Breast epithelium (tissue), 4 donors: ENCODE measurements at places on chromosomes 1 and 21. TPM values are rescaled to one million over a fixed set of nuclear protein-coding genes. Genes with fewer than 3 reads are reported as not detected.

Gene PRAMEF25
- not detected for total RNA-seq

GRCh38 chr1:174209347-174210187 is 50.2 kb downstream of the RABGAP1L start:
- no peaks in the 10 kb centered on the region for H3K36me3 ChIP-seq
- H3K27me3 ChIP-seq = no peaks in the 10 kb centered on the region
- no peaks in the 10 kb centered on the region for H3K4me1 ChIP-seq
- no peak for DNase-seq

GRCh38 chr1:59499273-59499942 is 202.5 kb downstream of the FGGY start:
- H3K27me3 ChIP-seq = no peaks in the 10 kb centered on the region
- H3K27ac ChIP-seq = no peak overlapping the region
- H3K4me1 ChIP-seq = peaks cover 11% of the 10 kb centered on the region
- no peak overlapping the region for H3K4me3 ChIP-seq
- no peaks in the 10 kb centered on the region for H3K36me3 ChIP-seq

GRCh38 chr1:87219626-87220025 is 109.1 kb upstream of the LMO4 start:
- no peak for DNase-seq
- no peaks in the 10 kb centered on the region for H3K36me3 ChIP-seq
- no peak overlapping the region for H3K27ac ChIP-seq
- no peaks in the 10 kb centered on the region for H3K27me3 ChIP-seq

DNA sequence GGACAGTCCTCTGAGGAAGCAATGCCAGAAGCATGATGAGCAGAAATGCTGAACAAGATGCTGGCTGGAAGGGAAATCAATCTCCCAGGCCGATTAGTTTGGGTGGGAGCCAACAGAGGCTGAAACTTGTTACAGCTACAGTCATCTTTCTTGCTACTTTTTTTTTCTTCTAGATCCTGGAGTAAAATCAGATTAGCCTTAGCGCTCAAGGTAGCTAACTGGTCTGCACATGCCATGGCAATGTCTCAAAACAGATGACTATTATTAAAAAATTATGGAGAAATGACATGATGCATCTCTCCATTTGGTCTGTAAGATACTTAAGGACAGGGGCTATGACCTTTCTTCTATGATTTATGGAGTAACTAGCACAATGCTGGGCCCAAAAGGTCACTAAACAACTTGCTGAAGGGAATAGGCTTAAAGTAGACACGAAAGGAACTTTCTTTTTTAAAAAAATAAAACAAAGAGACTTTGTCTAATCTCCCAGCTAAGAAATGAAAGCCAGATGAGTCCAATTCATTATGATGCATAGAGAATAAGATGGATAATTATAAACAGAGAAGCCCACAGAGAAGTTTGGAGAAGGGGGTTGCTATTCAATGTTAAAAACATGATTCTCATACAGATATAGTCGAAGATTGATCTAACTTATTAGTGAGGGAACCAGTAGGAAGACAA is 42.5 kb downstream of the UTP25 start:
- no peaks in the 10 kb centered on the region for H3K4me1 ChIP-seq
- H3K27me3 ChIP-seq = no peaks in the 10 kb centered on the region
- H3K27ac ChIP-seq = peak overlapping the region; percentile 8
- no peak for DNase-seq

Gene RGS8
- not detected for total RNA-seq

DNA sequence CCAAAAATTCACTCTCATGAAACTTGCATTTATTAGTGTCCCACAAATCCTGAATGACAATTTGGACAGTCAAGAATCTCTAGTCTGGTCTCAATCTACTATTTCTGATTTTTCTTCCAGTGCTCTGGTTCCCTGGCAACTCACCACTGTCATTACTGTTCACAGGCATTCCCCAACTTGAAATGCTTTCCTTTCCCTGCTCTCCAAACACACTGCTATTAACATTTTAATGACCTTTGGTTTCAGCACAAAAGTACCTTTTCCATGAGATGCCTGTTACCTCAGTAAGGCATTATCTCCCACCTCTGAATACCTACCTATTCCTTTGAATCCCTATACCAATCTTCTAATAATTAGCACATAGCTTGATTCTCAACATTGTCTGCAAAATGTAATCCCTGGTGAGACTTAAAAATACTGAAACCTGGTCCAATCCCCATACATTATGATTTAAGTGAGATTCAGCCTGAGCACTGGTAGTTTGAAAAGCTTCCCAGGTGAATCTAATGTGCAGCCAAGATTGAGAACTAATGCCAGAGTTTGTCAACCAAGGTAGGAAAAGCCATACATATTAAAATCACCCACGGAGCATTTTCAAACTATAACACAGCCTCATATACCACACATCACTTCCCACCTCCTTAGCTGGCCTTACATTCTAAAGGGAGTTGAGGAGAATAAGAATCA is 11.7 kb upstream of the ANGPTL3 start:
- H3K4me3 ChIP-seq = no peak overlapping the region
- DNase-seq = no peak
- H3K27me3 ChIP-seq = no peaks in the 10 kb centered on the region
- H3K36me3 ChIP-seq = no peaks in the 10 kb centered on the region
- H3K27ac ChIP-seq = no peak overlapping the region
- H3K4me1 ChIP-seq = no peaks in the 10 kb centered on the region

- H3K36me3 ChIP-seq = no peaks in the 10 kb centered on the region
- no peaks in the 10 kb centered on the region for H3K4me1 ChIP-seq
- H3K27me3 ChIP-seq = no peaks in the 10 kb centered on the region
- H3K27ac ChIP-seq = no peak overlapping the region
- no peak overlapping the region for H3K4me3 ChIP-seq
Observed at GRCh38 chr1:177964336-177964735, 5.5 kb downstream of the SEC16B start.

GRCh38 chr1:162285149-162285561 is 91.5 kb downstream of the SPATA46 start:
- H3K36me3 ChIP-seq = no peaks in the 10 kb centered on the region
- H3K27ac ChIP-seq = peak overlapping the region; percentile 59

Gene TCP10L
- 0.66 TPM for total RNA-seq

GRCh38 chr1:172326136-172326535 is 94.3 kb upstream of the C1orf105 start:
- no peak overlapping the region for H3K4me3 ChIP-seq
- no peaks in the 10 kb centered on the region for H3K36me3 ChIP-seq
- H3K4me1 ChIP-seq = peaks cover 2% of the 10 kb centered on the region
- no peak for DNase-seq
- no peak overlapping the region for H3K27ac ChIP-seq

DNA sequence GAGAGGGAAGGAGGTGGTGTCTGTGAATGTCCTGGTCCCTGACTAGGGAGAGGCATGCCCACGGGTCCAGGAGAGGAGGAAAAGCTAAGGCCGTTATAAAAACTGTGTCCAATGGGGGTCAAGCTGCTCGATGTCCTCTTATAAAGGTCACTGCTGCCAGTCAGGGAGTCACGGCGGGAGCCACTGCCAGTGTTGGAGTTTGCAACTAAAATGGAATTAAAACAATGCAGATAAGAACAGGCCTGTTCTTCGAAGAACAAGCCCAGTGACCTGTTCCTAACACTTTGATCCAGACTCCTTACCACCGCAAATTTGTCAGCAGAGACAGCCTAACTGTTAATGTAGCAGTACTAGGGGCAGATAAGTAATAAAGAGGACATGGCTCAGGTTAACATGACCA is 56.1 kb upstream of the SDC3 start:
- H3K4me1 ChIP-seq = no peaks in the 10 kb centered on the region
- DNase-seq = no peak
- H3K4me3 ChIP-seq = no peak overlapping the region
- H3K27ac ChIP-seq = no peak overlapping the region
- H3K27me3 ChIP-seq = no peaks in the 10 kb centered on the region

- H3K27ac ChIP-seq = no peak overlapping the region
- no peaks in the 10 kb centered on the region for H3K27me3 ChIP-seq
- no peaks in the 10 kb centered on the region for H3K4me1 ChIP-seq
- H3K36me3 ChIP-seq = no peaks in the 10 kb centered on the region
- DNase-seq = no peak
Observed at GRCh38 chr1:168714012-168714411, 15.0 kb downstream of the DPT start.

DNA sequence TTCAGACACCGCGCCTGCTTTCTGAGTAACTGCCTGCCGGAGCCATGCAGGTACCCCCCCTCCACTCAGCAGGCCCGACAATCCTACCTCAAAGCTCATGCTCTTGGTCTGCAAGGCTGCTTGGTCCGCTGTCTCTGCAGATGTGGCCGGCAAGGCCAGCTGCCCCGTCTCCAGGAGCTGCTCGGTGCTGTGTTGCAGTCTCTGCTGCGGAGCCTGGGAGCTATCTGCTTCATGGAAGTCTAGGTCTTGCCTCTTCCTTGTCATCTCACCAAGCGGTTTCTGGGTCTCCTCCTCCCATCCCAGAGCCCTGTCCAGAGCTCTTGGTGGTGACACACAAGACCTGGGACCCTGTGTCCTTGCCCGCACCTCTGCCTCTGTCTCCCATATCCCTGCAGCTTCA is 24.0 kb upstream of the GNPAT start:
- no peaks in the 10 kb centered on the region for H3K4me1 ChIP-seq
- no peak overlapping the region for H3K4me3 ChIP-seq
- H3K27ac ChIP-seq = no peak overlapping the region
- no peak for DNase-seq
- no peaks in the 10 kb centered on the region for H3K36me3 ChIP-seq

GRCh38 chr1:243739335-243740003 is 110.6 kb downstream of the AKT3 start:
- H3K27ac ChIP-seq = no peak overlapping the region
- H3K36me3 ChIP-seq = no peaks in the 10 kb centered on the region
- no peak for DNase-seq
